Esophagus mucosa (tissue), 1 donor: ENCODE measurements at places on chromosomes 4 and X. TPM values are rescaled to one million over a fixed set of nuclear protein-coding genes. Genes with fewer than 3 reads are reported as not detected.

The ADGRL3 gene
- 4.1 TPM for total RNA-seq

The SH3BP2 gene
- 32.6 TPM for total RNA-seq

DNA sequence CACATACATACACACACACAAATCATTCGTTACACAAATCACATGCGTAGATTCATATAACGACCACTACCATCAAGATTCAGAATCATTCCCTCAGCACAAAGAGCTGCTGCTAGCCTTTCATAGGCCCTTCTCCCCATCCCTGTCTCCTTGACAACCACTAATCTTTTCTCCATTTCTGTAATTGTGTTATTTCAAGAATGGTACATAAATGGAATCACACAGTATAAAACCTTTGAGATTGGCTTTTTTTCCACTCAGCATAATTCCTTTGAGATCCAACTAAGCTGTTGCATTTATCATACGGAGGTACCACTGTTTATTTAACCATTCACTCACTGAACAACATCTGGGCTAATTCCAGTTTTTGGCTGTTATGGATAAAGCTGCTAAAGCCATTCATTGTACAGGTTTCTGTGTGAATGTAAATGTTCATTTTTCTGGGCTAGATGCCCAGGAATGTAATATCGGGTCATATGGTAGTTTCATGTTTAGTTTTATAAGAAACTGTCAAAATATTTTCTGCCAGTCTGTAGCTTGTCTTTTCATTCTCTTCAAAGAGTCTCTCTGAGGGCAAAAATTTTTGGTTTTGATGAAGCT lies 64.1 kb downstream of the USP11 start:
- peak; percentile 19 for ATAC-seq

The SMIM43 gene
- total RNA-seq: not detected

DNA sequence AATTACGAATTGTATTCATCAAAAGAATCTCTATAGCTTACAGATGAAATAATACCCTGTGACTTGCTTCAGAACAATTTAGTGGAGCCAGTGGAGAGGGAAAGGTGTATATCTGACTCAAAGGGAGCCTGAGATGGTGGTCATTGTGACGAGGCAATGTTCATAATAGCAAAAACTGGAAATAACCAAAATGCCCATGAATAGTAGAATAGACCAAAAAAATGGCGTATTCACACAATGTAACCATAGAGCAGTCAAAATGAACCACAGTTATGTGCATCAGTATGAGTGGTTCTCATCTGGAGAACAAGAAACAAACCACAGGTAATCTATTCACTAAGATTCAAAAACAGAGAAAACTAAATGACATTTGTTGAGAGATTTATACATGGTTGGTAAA lies 125.3 kb upstream of the CLNK start:
- no peak for ATAC-seq

- peak; percentile 97 for ATAC-seq
Observed at GRCh38 chr4:36244257-36245082, at the start of gene ARAP2. ARAP2 (minus strand) TSS chr4:36244514; CDS start chr4:36229486, 15,028 bp downstream.

The PPID gene
- 12.0 TPM for total RNA-seq

- no peak for ATAC-seq
Observed at GRCh38 chrX:66833426-66833825, 194.5 kb upstream of the EDA2R start.

- ATAC-seq: no peak
Observed at GRCh38 chr4:1250921-1251772, 2.2 kb upstream of the CTBP1 start.

- no peak for ATAC-seq
Observed at GRCh38 chrX:120311727-120312063, 434 bp upstream of the TMEM255A start.

The TMPRSS11E gene
- total RNA-seq: 120 TPM

The GLUD2 gene
- 0.52 TPM for total RNA-seq

- no peak for ATAC-seq
Observed at GRCh38 chrX:80876877-80877276, 67.2 kb upstream of the BRWD3 start.

GRCh38 chr4:16139066-16139945 lies 55.5 kb upstream of the PROM1 start:
- ATAC-seq: no peak

The SOX3 gene
- total RNA-seq: not detected

DNA sequence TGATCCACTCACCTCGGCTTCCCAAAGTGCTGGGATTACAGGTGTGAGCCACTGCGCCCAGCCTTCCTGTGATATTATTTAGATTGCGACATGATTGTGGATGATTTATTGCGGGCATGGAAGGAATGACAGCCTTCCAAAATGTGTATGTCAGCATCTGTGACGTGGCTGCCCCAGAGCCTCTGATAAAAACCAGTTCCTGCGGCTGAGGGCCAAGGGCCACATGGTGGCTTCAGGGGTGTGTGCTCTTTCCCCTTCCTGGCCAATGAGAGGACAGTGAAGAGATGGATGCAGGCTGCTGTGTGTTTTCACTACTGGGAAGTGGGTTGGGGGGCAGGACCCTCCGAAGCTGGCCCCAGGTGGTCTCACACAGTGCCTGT lies 57.4 kb upstream of the HGFAC start:
- ATAC-seq: peak; percentile 45

DNA sequence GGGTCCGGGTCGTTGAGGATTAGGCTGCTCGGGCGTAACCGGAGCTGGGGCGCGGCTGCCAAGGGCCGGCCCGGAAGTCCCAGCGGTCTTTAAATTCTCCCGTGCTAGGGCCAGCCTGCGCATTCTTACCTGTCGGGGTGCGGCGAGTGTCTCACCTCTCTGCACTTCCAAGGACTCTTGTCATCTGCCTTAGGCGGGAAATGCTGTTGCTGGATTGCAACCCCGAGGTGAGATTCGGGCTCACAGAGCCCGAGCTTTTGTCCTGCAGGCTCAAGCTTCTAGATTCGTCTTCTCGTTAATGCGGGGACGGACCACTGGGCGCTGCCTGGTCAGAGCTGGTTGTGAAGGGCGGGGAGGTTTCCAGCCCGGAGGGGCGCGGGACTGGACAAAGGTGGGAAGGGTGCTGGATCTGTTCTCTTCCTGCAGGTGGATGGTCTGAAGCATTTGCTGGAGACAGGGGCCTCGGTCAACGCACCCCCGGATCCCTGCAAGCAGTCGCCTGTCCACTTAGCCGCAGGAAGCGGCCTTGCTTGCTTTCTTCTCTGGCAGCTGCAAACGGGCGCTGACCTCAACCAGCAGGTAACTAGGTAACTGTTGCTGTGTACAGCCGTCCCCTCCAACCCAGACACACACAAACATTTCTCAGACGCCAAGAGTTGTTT lies at the start of gene ANKRD37:
ANKRD37 (plus strand) TSS at position 118 of the 662 bp plus-strand sequence; CDS start at position 201, 83 bp downstream.
- peak; percentile 3 for ATAC-seq

The SPANXA2 gene
- total RNA-seq: not detected

DNA sequence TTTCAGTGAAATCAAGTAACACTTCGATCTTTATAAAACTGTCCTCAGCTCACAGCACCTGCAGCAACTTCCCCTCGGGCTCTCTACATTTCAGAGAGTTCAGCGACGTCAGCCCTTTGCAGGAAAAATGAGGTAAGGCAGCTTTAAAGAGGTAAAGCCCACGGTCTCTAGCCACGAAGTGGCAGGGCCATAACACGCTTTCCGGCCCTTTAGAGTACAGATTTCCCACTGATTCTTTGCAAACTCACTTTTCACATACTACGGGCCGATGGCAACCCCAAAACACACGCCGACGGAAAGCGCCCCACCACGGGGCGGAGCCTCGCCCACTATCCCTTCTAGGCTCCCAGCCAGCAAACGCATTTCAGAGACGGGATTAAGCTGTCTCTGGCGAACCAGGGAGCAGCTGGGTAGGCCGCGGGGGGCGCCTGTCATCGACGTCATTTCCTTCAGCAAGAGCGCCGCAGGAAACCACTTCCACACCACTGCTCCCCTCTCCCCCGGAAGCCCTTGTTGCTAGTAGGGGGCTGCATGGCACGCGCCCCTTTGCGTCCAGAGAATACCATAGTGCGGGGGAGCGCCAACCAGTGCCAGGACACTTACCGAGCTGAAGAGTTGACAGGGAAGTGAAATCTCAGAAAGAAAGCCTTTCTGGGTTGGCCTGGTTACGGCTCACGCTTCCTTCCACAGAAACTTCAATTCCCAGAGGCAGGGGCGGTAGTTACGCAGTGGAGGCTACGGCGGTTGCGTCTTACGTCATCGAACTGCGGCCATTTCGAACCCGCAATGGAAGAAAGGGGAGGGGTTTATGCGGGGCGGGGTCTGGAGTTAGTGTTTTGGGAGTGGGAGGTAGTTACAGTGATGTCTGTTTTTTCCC lies at the start of gene TRMT10A:
TRMT10A (minus strand) TSS at position 730 of the 877 bp plus-strand sequence. CDS start 4,701 bp downstream, outside the sequence.
- peak; percentile 97 for ATAC-seq

DNA sequence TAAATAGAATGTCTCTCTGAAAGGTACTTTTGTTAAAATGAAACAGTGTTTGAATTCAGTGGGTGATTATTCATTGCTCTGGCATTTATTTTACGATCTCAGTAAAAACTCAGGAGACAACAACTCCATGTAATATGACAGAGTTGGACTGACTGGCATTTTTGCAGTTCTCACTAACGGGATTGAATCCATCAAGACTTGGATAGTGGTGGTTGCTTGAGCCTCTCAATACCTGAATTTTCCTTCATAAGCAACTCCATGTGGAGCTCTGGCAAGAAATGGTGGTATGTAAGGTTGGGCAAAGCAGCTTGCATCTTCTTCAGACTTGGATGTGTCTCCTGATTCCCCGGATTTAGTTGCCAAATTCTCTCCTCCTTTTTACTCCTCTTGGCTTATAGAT lies 72.7 kb downstream of the FRMPD4 start:
- no peak for ATAC-seq

GRCh38 chr4:101451086-101451485 lies 103.8 kb upstream of the PPP3CA start:
- no peak for ATAC-seq

DNA sequence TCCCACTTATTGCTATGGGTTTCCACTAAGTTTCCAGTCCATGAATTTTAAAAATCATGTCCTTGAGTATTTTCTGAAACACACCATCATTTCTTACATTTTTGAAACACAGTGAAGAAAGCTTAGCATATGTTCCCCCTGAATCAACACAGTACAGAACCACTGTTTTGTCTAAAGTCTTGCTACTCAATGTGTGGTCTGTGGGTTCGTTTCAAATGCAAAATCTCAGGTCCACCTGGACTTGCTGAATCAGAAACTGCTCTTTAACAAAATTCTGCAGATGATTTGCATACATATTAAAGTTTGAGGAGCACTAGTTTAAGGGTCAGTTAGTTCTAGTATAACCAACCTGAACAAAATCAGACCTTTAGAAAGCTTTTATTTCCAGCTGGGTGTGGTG lies 60.4 kb downstream of the SUPT20HL2 start:
- ATAC-seq: no peak

GRCh38 chr4:124803026-124803425 lies 90.5 kb upstream of the ANKRD50 start:
- no peak for ATAC-seq

The DMRTC1 gene
- not detected for total RNA-seq

The FAM50A gene
- 17.9 TPM for total RNA-seq

DNA sequence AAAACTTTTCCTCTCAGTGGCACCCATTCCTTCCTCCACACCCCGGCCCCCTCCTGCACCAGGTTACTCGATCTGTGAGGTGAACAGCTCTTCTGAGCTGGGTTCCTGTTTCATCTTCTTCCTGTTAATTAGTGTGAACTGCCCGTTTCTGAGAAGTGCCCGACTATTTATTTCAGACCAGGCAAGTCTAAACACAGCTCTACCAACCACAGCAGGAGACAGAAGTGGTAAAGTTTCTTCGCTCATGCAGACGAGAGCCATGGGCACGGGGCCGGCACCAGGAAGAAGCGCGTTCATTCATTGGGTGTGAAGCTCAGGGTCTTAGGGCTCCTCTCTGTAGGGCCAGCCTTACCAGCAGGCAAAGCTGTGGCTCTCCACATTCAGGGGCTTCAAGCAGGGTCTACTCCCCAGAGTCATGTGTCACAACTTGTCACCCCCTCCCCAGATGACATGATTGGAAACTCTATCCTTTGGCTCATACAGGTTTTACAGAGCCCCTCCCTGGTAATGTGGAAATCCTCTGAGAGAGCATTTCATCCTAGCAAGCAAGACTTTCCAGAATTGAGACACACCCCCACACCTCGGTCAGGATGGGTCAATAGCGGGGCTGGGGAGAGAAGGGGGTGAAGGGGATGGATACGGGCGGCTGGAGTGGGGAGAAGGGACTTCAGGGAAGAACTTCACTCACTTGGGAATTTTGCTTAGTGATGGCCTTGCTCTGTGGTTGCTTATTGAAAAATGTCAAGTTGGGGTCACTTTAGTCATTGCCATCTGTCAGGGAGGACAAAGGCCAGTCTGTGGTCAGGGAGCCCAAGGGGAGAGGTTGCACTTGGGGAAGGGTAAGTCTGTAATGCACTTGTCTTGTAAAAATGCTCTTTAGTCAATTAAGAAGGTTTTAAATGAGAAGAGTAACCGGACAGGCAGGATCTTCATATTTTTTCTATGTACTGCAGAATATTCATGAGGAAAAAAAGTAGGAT lies 121.6 kb upstream of the TRIM2 start:
- ATAC-seq: peak; percentile 56

DNA sequence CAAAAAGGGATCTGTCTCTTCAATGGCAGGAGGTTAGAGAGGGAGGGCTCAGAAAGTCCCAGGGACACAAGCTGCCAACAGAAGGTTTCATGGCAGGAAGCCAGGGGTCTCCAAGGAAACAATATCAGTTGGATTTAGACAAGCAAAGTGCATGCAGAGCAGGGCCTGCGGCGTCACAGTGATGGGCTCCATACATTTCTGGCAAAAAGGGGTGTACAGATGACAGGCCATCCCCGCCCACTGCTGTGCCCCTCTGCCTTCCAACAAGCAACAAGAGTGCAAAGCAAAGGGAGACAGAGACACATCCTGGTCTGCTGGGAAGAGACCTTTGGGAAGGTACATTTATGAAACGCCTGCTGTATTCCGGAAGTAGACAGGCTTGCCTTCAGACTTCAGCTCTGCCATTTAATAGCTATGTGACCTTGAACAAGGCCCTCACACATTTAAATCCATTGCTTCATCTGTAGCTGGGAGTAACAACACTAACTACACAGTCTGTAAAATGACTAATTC lies 121.2 kb downstream of the AFAP1 start:
- no peak for ATAC-seq

GRCh38 chr4:88985088-88985773 lies 71.8 kb downstream of the FAM13A start:
- no peak for ATAC-seq

GRCh38 chr4:144614850-144615585 lies 30.9 kb upstream of the HHIP start:
- no peak for ATAC-seq

- no peak for ATAC-seq
Observed at GRCh38 chr4:7144374-7145290, 47.7 kb upstream of the SORCS2 start.
